ENCODE measurements at places on chromosomes 12 and 14. TPM values are rescaled to one million over a fixed set of nuclear protein-coding genes. Genes with fewer than 3 reads are reported as not detected.

ACVRL1 gene
- total RNA-seq: 680 TPM

- peak; percentile 51 for DNase-seq
These were observed 718 bp downstream of the PACS2 start for GRCh38 chr14:105315211-105315721.

- DNase-seq: no peak
These were observed 235.7 kb downstream of the TTC8 start for GRCh38 chr14:89060191-89060590.

DNA sequence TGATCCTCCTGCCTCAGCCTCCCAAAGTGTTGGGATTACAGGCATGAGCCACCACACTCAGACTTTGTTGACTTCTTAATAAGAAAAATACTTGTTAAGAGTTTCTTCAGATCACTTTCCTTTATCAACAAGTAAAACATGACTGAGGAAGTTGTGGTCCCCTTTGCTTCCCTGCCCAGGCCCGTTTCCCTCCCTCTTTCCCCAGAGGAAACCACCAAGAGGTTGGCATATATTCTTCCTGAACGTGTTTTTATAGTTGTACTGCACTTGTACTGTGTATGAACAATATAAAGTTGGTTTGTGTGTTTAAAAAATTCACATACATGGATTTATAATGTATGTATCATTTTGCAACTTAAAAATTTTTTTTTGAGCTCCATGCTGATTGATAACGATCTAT is 28.4 kb downstream of the PTPN11 start:
- DNase-seq: no peak

- DNase-seq: no peak
These were observed 3.8 kb upstream of the SIVA1 start for GRCh38 chr14:104749111-104749649.

JAG2 gene
- 72.5 TPM for total RNA-seq

- DNase-seq: peak; percentile 61
These were observed 1.6 kb downstream of the PHLDA1 start for GRCh38 chr12:76029982-76030340.

MFAP5 gene
- total RNA-seq: 0.85 TPM

DNA sequence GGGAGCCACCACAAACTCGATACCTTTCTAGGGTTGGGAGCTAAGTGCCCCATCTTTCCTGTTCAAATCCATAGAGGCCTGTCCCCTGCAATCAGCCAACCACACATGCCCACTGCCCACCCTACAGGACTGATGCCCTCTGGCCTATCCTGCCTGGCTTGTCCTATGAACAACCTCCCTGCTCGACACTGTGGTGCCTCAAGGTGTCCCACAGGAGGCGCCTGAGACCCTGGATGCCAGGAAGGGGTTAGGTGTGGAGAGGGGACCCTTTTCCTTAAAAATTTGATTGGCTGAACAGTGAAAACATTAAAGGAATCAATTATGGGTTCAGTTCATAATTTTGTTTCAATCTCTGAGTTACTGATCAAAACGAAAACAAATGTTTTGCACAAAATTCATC is 97.3 kb upstream of the FZD10 start:
- no peak for DNase-seq

DNA sequence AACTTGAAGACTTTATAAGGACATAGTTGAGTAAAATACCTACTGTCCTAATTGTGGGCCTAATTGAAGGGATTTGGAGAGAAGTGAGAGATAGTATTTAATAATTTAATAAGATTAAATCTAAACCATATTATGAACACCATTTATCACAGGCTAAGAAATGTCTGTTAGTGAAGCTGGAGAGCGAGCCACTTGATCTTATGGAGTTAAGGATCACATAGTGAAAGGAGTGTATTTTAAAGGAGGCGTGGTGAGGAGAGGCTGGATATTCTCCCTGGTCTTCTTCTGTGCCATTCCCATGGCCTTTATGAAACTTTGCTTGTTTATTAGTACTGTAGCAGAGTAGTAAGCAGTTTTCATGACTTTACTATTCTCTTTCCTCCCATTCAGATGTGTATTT is 172.4 kb downstream of the TRHDE start:
- DNase-seq: no peak

- no peak for DNase-seq
These were observed 67.6 kb downstream of the DENND5B start for GRCh38 chr12:31523306-31523705.

- DNase-seq: peak; percentile 78
These were observed 12.5 kb upstream of the IRF2BPL start for GRCh38 chr14:77040741-77041653.

SLC38A6 gene
- total RNA-seq: 17.8 TPM

- DNase-seq: no peak
These were observed 56.1 kb upstream of the TCL1A start for GRCh38 chr14:95769976-95770375.

CD163 gene
- total RNA-seq: not detected

FBXO33 gene
- 21.4 TPM for total RNA-seq

DNA sequence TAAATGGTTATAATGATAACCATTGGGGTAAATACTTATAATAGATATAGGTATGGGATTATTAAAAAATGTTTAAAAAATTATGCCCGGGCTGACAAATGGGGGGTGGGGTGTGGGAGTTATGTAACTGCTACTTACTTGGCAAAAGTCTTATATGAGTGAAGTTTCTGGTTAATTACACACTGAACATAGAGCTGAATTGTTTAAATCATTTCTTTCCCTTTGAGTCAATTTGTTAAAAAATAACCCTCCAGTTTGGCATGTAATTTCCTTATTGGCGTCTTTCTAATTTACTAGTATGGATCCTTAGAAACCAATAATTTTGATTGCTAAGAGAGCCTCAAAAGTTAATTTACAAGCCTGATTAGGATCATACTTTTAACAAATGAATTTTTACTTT is 16.7 kb downstream of the PAH start:
- no peak for DNase-seq

GRCh38 chr12:18551701-18552100 is 186.1 kb downstream of the PLCZ1 start:
- DNase-seq: no peak

LYZ gene
- total RNA-seq: not detected

GRCh38 chr14:104954746-104955395 is 23.3 kb downstream of the AHNAK2 start:
- no peak for DNase-seq

BCAT1 gene
- 103 TPM for total RNA-seq

GRCh38 chr12:113782873-113783272 is 183.3 kb downstream of the RBM19 start:
- DNase-seq: no peak

DNA sequence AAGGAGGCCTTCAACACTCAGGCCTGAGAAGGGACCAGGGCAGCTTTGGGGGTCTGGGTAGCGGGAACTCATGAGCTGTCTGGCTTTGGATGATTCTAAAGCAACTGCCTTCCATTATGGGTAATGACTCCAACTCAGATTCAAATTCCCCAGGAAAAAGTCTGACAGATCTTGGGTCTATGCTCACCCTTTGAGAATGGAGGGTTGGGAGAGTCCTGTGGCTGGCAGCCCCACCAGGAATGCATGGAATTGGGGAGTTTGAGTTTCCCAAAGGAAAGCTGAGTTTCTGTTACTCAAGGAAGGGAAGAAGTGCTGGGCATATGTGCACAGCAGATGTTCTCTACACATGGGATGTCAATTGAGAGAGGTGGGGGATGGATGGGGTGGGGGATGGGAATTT is 22.4 kb upstream of the LTBP2 start:
- no peak for DNase-seq

GRCh38 chr14:26379951-26380350 is 217.9 kb downstream of the NOVA1 start:
- DNase-seq: no peak

GRCh38 chr14:100754020-100754419 is 27.3 kb downstream of the DLK1 start:
- DNase-seq: no peak

DNA sequence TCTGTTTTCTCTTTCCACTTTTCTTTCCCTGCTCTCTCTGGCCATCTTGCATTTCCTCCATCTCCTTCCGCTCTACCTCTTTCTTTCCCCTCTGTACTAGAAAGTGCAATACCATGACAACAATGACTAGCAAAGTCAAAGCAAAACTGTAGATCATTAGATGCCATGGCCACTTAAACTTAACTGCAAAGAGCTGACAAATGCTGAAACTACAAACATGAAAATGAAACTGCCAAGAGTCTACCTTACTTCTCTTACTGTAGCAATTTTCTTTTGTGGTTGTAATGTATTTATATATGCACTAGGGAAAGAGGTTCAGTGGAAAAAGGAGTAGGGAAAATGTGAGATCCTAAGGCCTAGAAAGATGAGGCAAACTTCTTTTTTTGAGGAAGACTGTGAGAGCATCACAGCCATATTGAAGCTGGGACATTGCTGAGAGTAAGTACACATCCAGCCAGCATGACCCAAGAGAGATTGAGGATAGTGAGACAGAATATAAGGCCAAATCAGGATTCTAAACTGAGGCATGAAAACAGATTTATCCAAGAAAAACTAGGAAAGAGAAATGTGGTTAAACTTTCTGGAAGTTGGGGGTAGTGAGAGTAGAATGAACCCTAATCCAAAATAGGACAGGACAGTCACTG is 276.6 kb upstream of the NAV3 start:
- DNase-seq: no peak

DNA sequence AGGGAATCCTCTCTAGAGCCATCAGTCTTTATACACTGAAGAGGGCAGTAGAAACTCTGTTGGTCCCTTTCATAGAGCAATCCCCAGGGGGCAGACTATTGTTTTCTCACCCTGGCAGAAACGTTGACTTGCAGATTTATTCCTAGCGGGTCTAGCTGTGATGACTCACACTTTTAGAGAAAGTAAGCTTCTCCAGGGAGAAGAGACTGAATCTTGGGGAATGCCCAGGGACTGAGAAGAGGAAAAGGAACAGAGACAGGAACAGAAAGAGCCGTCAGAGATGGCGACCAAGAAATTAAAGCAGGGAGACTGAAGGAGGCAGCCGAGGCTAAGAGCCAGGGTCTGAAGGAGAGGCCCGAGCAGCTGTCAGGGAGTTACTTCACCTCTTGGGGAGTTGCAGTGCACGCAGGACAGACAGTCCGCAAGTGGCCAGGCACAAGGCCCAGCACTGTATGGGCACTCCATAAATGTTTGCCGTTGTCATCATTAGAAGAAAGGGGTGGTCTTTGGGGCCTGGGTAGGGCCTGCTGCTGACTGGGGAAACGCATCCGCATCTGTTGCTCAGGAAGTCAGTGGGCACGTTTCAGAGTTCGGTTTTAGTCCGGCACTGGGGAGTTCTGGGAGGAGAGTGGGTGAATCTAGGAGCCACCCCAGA is 13.0 kb downstream of the PLEKHG6 start:
- DNase-seq: peak; percentile 97

KSR2 gene
- total RNA-seq: under 0.01 TPM

CLEC12A gene
- not detected for total RNA-seq

DNA sequence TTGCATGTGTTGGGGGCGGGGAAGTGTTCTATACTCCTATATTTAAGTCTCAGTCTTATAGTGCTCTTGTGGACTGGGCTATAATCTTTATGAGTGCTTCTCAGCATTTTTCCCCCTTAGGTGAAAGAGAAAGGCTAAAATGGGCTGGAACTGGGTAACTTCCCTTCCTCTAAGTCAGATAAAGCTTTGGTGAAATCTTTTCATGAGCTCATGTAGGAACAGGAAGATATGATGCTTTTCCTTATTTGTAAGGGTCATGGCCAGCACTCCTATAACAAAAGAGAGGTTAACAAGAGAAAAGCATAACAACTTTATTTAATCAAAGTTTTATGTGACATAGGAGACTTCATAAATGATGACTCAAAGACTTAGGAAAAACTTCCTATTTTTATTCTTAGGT is 841.5 kb downstream of the SLC16A7 start:
- DNase-seq: peak; percentile 81
